ENCODE measurements at places on chromosomes 2 and 18.

DNA sequence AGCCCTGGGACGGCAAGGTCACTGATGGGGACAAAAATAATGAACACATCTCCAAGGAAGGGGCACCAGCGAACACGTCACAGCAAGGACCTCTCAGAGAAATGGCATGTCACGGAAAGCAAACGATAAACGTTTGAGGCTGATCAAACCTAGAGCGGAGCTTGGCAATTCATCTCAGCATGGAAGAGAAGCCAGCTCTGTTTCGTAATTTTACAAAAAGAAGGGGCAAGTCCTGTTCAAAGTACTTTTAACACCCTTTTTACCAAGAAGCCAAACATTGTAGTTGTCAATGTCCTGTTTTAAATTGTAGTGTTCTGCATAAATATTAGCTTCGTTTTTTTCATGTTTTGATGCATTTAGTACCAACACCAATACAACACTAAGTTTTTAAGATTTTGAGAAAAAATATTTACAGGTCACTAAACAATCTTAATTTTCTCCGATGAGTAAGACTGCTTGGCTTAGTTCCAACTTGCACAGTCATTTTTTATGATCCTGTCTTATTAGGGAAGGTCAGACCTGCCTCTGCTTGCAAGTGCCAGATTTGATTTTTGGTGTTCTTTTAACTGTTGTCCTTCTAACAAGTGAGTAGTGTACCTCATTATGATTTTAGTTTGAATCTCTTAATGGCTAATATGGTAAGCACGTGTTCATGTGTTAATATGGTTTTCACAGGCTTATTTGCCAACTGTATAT is 818.5 kb upstream of the SALL3 start:
- H3K27ac ChIP-seq, result no peak overlapping the region
- DNase-seq, result no peak
- no peaks in the 10 kb centered on the region for H3K36me3 ChIP-seq
- no peak overlapping the region for H3K4me3 ChIP-seq
- no peaks in the 10 kb centered on the region for H3K4me1 ChIP-seq

- no peak overlapping the region for H3K27ac ChIP-seq
- no peaks in the 10 kb centered on the region for H3K4me1 ChIP-seq
- H3K4me3 ChIP-seq, result no peak overlapping the region
- H3K27me3 ChIP-seq, result no peaks in the 10 kb centered on the region
Observed at GRCh38 chr2:105604938-105605337, 139.8 kb upstream of the NCK2 start.

- H3K27me3 ChIP-seq, result no peaks in the 10 kb centered on the region
- no peak overlapping the region for H3K27ac ChIP-seq
- H3K4me3 ChIP-seq, result no peak overlapping the region
- H3K4me1 ChIP-seq, result peaks cover 4% of the 10 kb centered on the region
Observed at GRCh38 chr18:23838801-23839366, 149.6 kb downstream of the LAMA3 start.

GRCh38 chr2:119672161-119672862 is 6.7 kb upstream of the TMEM177 start:
- no peaks in the 10 kb centered on the region for H3K4me1 ChIP-seq
- no peaks in the 10 kb centered on the region for H3K36me3 ChIP-seq
- no peak overlapping the region for H3K27ac ChIP-seq
- no peaks in the 10 kb centered on the region for H3K27me3 ChIP-seq
- DNase-seq, result peak; percentile 66

- H3K27ac ChIP-seq, result no peak overlapping the region
- H3K36me3 ChIP-seq, result no peaks in the 10 kb centered on the region
- peaks cover 54% of the 10 kb centered on the region for H3K27me3 ChIP-seq
Observed at GRCh38 chr18:48413342-48413741, 4.2 kb upstream of the ZBTB7C start.

DNA sequence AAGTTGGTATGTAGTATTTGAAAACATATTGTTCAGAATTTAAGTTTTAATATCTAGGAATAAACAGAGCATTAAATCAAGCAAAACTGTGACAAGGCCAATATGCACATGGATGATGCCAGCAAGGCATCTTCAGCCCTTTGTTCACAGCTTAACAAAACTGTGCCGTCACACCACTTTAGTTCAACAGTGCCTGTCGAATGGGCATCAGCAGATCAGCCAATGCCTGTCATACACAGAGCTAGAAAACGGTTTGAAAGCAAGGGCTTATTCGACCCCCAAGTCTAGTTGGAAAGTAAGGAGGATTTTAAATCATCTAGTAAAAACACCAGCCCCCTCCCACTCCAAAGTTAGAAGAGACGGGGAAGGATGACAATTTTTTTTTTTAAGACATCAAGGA is 16.7 kb downstream of the ZEB2 start:
- peaks cover 68% of the 10 kb centered on the region for H3K27me3 ChIP-seq
- H3K4me1 ChIP-seq, result peaks cover 4% of the 10 kb centered on the region

All from endodermal cell (in vitro differentiated cells).